Iris pigment epithelial cell (primary cell): ENCODE measurements at places on chromosomes 6 and 20.

DNA sequence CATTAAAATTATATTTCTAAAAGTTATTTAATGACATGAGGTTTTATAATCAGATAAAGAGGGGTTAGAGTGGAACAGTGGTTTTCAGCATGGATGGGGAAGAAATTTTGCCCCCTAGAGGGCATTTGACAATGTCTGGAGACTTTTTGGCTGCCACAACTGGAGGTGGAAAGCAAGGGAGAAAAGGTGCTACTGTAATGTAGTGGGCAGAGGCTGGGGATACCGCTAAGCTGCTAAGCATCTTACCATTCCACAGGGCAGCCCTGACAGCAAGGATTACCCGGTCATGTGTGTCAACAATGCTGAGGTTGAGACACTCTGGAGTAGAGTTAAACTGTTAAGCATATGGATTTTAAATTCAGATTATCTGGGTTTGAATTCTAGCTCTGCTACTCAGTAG is 52.9 kb upstream of the FABP7 start:
- DNase-seq = peak; percentile 28

DNA sequence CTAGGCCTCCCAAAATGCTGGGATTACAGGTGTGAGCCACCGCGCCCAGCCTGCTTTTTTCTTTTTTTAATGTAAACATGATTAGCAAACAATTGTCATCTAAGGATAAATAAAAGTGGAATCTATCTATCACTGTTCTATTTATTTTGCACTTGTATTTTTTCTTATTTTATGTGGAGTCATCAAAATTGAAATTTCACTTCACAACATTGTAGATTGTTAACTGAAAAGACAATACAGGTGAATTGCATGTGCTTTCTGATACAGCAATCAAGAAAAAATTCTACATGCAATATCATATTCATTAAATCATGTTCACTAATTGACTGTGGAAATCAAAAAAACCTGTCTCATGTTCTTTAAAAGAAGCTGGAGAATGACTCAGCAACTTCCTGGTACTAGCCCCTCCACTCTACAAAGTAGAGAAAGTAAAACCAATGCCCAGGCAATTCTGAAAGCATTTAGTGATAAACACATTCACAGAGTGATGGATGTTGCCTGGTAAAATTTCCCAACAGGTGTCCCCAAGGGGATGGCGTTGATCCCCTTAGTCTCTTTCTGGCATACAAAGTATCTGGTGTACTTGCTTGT is 10.7 kb upstream of the RFX6 start:
- DNase-seq = peak; percentile 2

- peak; percentile 0 for DNase-seq
Measured at GRCh38 chr6:162443101-162443500, 284.5 kb downstream of the PRKN start.

- DNase-seq = no peak
Measured at GRCh38 chr6:10949579-10950490, 63.0 kb downstream of the SYCP2L start.

GRCh38 chr6:45619994-45620471 is 242.3 kb upstream of the SUPT3H start:
- peak; percentile 75 for DNase-seq

GRCh38 chr6:123869334-123869733 is 65.7 kb downstream of the NKAIN2 start:
- DNase-seq = no peak

DNA sequence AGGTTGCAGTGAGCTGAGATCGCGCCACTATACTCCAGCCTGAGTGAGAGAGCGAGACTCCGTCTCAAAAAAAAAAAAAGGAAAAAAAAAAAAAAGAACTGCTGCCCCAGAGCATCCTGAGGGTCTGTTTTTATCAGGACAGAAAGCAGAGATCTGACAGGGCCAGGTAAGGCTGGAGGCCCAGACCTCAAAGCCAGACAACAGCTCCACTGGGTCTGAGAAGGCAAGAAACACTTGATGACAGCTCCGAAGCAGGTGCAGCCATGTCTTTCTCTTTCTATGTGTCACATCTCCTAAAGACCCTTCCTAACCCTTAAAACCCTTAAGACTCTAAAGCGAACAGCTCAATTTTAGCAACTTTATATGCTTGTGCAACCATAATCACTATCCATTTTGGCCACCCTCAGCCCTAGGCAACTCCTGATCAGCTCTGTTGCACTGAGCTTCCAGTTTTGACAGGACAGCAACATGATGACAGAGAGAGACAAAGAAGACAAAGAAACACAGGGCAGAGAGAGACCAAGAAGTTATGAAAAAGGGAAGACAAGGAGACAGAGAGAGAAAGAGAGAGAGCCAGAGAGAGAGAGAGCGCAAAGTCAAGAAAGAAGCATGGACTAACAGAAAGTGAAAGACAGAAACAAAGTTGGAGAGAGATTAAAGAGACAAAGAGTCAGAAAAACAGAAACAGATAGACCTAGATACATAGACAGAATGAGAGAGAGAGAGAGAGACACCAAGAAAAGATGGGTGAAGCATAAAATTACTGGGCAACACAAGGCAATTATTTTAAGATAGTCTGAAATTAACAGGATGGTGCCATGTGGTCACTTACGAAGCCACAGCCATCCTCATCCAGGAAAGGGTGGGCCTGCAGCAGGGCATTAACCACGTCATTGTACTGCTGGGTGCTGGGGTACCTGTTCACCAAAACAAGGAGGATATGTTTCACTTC is 39.2 kb downstream of the SAMD3 start:
- DNase-seq = no peak

DNA sequence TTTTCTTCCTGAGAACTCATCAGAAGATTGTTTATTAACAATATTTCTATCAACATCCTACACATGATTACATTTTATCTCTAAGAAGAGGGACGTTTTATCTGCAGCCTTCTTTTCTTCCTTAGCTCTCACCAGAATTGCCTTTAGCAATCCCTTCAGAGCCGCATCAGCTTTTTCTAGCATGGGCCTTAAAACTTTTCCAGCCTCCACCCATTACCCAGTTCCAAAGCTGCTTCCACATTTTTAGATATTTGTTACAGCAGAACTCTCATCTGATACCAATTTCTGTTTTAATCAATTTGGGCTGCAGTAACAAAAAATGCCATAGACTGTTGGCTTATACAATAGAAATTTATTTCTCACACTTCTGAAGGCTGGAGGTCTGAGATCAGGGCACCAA is 281.5 kb downstream of the THBS2 start:
- DNase-seq = no peak

GRCh38 chr20:50931306-50932015 is at the start of gene ADNP:
Gene ADNP (minus strand): TSS chr20:50931437. CDS start chr20:50903996, 27,441 bp downstream.
- peak; percentile 94 for DNase-seq

GRCh38 chr6:104326173-104327001 is 533.3 kb downstream of the HACE1 start:
- peak; percentile 80 for DNase-seq

DNA sequence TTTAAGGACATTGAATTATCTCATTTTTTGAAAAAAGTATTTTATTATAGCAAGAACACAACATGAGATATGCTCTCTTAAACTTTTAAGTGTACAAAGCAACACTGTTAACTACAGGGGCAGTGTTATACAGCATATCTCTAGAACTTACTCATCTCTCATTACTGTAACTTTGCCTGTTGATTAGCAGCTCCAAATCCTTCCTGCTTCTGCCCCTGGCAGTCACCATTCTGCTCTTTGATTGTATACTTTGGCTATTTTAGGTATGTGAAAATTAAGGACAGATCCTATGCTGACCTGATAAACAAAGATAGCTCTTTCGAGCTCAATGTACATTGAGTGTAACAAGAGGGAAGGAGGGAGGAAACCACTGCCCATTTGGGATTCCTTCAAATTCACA is 1349.8 kb upstream of the GJE1 start:
- peak; percentile 49 for DNase-seq

DNA sequence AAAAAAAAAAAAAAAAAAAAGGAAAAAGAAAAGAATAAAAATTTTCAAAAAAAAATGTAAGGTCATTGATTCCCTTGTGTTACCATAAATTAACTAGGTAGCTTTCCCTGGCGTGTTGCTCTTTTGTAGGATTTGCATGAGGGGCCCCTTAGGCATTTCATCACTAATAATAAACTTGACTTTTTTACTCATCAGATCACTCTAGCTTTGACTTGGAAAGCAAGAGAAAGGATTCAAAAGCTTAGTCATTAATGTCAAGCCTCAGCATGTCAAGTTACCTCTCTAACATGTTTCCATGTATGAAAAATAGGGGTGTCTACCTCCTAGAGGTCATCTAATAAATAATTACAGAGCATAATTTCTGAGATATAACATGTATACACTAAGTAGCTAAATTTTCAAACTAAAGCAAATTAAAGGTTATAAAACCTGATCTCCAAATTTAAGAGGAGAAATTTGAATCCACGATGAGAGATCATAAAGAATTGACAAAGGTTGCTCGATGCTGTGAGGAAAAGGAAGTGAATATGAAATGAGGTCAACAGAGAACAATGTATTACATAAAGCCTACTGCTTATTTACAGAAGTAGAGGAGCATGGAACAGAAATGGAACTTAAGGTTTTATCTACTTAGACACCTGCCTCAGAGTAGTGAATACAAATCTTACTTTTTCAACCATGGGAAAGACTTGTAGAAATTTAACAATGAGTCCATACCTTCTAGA is 86.8 kb downstream of the ARHGAP18 start:
- DNase-seq = peak; percentile 40

- peak; percentile 47 for DNase-seq
Measured at GRCh38 chr6:169165561-169166300, 87.9 kb downstream of the THBS2 start.

DNA sequence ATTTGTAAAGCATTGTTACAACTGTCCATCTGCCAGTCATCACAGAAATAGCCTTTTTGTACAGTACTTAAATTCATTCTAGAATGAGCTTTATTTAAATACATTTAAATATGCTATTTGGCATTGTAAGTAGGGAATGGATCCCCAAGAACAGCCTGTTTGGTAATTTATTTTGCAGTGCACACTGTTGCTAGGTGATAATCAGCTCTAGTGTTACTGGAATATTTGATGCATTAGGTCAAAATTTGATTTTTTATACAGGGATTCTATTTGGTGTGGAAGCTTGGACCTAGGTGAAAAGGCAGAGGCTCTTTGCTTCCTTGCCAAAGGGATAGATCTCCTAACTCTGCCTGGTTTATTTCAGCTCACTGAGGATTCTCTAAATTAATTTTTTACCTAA is 593.7 kb downstream of the EPM2A start:
- DNase-seq = no peak

GRCh38 chr6:75223428-75223827 is 17.6 kb upstream of the COL12A1 start:
- DNase-seq = no peak

DNA sequence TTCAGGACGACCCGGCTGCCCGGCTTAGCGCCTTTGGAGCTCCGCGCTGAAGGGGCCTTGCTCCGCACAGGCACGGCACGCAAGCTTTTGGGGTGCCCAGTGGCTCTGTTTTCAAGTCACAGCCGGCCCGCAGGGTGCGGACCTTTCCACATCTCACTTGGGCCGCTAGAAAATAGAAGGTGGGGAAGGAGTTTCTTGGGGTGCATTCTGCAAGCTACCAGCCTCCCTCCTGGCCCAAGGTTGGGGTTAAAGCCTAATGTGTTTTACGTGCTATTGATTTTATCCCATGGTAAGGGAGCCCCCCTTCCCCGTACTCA is 561 bp downstream of the KAT14 start:
- no peak for DNase-seq

DNA sequence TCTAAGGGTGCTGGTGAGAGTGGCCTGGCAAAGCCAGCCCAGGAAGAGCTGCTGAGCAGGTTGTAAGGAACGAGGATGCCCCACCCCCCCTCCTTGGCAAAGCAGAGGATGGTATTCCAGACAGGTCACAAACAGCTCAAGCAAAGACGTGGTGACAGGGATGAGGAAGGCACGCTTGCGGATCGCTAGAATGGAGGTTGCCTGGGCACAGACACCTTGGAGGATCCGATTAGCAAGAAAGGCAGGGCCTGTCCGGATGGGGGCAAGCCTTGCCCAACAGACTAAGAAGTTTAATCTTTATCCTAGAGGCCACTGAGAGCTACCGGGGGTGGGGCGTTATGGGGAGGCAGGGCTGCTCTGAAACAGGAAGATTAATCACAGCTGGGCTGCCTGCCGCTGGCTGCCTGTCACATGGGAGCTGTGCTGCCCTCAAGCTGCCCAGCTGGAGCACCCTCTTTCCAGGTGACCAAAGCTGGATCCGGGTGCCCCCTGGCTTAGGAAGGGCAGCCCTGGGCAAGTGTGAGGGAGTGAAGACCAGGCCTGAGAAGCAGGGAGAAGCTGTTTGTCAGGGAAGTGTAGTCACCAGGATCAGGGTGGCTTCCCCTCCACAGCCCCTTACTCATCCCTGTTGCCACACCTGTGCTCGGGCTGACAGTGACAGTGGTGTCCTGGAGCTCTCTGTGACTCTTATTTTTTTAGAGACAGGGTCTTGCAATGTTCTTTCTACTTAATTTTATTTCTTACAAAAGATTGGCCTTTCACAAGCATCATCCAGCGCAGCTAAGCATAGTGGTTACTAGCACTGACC is 9.1 kb upstream of the MAPK13 start:
- DNase-seq = peak; percentile 60
